ENCODE measurements at places on chromosomes 11 and 22. TPM values are rescaled to one million over a fixed set of nuclear protein-coding genes. Genes with fewer than 3 reads are reported as not detected.

DNA sequence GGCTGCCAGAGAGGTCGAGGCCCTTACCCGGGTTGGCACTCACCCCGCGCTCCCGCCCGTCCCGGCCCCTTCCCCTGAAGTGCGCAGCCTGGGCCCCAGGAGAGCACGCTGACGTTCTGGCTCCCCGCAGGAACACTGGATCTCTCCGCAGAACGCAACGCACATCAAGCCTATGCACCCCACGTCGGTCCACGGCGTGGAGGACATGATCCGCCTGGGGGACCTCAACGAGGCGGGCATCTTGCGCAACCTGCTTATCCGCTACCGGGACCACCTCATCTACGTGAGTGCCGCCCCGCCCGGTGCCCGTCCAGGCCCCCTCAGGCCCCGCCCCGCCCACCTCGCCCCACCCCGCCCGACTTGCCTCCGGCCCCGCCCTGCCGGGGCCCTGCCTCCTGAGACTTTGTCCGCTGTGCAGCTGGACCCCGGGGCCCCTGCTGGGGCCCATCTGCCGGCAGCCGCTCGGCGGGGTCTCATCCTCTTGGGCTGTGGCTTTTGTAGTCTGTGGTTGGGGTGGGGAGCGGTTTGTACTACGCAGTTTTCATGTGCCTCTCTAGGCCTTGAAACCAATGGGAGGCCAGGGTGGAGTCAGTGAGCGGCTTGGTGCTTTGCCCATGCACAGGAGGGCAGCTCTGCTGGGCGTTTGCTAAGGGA, 19.7 kb downstream of the MYO7A start:
- DNase-seq = peak; percentile 64

- DNase-seq = no peak
Observed at GRCh38 chr11:69402251-69402887, 79.1 kb upstream of the LINC01488 start.

DNA sequence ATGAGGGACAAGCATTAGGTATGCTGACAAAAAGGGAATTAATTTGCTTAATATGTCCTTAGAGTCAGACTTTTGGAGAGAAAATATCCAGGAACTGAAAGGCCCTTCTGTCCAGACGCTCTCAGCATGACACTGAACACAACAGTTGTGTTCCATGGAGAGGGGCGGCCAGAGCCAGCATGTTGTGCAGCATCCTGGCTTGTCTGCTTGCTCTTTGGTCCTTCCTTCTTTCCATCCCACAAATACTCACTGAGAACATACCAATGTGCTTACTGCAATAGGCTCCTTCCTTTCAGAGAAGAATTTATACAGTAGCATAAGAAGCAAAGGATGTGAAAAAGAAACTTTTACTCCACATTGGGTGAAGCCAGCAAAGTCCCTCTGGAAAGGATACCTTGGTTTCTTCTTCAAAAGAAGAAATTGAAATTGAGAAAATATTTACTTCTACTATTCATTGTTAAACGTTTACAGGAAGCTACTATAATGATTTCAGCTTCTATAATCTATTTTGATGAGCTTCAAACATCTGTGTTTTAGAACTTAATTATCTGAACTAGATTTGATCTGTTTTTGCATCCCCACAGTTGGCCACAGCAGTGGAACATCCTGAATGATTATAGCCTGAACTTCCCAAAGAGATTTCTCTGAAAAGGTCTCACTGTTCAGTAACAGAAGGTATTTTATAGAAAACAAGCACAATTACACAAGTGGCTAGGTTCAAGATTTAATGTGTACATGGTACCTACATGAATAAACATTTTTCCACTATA, 304.1 kb upstream of the PITPNB start:
- no peak for DNase-seq

DNA sequence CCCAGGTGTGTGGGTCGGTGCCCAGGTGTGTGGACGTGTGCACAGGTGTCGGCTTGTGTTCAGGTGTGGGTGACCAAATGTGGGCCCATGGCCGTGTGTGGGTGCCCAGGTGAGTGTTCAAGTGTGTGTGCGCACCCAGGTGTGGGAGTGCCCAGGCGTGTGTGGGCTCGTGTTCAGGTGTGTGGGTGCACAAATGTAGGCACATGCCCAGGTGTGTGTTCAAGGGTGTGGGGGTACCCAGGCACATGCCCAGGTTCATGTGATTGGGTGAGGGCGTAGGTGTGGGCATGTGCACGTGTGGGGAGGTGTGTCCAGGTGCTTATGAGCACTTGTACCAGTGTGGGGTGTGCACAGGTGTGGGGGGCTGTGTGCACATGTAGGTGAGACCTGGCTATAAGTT, 42.8 kb downstream of the MOB2 start:
- DNase-seq = no peak

PNPLA3 gene
- 6.6 TPM for total RNA-seq

DNA sequence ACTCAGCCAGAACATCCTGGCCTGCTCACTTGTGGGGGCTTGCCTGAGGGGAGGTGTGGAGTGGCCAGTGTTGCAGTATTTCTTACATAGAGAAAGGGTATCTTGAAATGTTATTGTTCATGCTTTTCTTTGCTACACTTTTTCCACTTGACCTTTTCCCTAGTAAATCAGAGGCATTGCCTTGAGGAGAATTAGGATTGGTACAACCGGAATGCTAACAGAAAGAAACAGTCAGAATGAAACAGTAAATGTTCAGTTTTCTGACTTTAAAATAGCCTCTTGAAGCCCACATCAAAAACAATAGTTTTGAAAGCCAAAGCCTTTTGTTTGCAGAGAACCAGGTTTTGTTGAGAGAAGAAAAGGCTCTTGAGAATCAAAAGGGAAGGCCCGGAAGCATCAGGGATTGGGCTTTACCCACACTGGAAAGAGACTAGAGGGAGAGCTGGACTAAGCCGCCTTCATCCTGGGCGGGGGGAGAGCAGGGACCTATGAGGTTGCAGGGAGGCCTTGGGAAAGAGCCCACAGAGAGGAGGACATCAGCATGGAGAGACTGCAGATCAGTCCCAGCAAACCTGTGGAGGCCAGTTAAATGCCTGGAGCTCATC, 12.4 kb downstream of the ADM start:
- DNase-seq = no peak

DNA sequence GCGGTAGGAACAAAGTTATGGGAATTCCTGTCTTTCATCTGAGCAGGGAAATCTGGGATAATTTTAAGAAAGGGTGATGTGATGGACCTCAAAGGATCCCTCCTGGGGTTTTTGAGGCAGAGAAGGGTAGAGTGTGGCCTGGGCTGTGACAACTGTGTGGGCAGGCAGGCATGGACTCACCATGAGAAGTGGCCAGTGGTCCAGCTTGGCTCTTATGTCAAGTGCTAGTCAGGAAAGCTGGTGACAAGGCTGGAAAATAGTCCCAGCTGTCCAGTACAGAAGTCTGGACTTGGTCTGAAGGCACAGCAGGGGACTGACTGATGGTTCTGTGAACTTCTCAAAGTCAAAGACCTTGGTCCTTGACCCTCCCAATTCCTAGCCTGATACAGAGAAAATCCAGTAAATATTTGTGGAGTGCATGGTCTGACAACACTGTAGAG, 1.7 kb downstream of the PPFIBP2 start:
- DNase-seq = no peak

TBX1 gene
- total RNA-seq = not detected

PTGDR2 gene
- 1.5 TPM for total RNA-seq

DNA sequence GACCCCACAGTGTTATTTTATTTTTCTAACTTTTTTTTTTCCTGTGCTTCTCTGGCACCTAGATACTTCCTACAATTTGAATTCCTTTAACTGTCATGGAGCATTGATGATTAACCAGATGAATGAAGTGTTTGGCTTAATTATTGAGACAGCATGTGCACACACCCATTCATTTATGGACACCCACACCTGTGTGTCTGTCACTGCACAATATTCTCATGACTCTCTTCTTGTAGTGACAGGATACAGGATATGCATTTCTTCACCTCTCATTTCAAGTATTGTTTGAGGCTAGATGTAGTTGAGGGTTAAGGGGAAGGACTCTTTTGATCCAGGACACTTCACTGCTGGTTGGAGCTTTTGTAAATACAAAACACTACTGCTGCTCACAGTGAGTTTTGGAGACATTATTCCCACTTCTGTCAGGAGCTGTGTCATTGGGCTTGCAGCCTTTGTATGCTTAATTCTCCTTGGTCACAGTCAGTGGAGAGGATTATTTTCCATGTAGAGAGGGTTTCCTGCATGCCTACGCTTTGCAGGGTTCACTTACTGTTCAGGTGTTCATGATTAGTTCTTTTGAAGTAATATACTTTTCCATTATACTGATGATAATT, 33.5 kb downstream of the SPECC1L start:
- peak; percentile 58 for DNase-seq

DNA sequence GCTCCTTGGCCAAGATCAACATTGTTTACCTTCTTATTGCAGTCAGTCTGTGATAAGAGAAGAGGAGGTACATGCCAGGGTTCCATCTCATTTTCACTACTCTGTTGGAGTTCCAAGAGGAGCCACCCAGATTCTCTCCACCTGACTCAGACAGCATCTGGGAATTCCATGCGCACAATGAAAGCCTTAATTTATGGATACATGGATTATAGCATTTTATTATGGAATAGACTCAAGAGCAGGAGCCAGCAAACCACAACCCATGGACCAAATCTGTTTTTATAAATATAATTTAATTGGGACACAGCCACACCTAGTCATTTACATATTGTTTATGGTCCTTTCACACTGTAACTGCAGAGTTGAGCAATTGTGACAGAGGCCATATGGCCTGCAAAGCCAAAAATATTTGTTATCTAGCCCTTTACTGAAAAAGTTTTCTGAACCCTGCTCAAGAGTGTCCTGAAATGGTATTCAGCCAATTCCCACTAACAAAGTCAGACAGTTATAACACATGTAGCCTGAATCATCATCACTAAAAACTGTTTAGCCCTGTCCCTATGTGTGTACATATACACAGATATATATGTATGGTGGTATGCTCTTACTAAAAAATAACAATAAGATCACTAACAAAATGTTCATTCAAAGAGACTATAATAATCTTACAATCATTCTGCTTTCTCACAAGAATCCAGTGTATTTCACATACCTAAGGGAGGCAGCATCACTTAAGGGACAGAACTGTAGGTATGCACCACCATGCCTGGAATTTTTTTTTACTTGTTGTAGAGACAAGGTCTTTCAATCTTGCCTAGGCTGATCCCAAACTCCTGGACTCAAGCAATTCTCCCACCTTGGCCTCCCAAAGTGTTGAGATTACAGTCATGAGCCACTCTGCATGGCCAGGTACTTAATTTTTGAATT, 104.5 kb upstream of the TEAD1 start:
- DNase-seq = no peak

DNA sequence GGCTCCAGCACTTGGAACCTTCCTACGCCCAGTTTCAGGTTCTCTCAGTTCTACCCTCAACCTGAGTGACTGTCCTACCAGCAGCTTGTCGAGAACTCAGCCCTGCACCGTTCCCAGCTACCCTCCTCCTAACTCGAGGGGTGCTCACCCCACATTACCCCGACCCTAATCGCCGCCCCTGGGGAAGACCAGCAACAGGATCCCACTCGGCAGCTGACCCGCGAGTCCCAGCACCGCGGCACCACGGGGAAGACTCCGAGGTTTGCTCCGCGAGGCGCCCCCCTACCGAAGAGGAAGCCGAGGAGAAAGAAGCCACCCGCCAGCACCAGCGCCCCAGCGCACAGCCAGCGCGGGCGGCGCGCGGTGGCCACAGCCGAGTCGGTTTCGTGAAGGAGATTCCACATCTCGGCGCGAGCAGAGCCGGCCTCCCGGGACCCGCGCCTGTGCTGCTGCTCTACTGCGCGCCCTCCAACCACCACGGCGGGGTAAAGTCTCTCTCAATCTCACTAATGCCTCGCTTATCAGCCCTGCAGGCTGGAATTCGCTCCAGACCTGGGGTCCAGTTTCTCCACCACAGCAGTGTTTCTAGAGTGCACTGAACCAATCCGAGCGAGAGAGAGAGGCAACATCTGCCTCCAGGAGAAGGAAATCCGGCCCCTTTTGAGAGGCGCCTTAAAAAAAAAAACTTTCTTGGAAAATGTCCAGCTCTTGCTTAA, at the start of gene FOLH1:
TSS of gene FOLH1 (minus strand) at position 597 of the 716 bp plus-strand sequence. CDS start at position 404, 193 bp downstream.
- DNase-seq = no peak

GRCh38 chr22:46008836-46009596, 32.1 kb upstream of the WNT7B start:
- DNase-seq = no peak

GRCh38 chr11:43688394-43688793, 7.9 kb downstream of the HSD17B12 start:
- no peak for DNase-seq

DNA sequence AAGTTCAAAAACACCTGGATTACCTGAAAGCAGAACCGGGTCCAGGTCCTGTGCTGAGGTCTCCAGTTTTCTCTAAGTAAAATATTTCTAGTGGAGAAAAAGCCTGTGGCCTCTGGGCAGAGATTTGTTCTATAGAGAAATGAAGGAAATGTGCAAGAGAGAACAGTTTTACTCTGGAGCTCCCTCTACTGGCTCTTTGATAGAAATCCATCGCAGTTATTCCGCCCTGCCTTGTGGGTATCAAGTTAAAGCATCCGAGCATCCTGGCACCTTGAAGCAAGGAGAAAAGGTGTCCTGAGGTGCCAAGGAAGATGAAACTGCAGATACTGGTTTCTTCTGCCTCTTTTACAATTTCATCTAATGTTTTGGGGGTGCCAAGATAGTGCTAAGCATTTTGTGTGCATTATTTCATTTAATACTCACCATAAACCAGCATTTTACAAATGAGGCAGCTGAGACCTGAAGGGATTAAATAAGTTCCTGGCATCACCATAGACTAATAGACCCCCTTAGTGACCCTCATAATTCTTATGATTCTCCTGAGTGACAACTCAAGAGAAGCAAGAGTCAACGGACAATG, 113.1 kb upstream of the HSD17B12 start:
- no peak for DNase-seq

GRCh38 chr11:112270551-112271180, 10.0 kb upstream of the PLET1 start:
- DNase-seq = no peak

DNA sequence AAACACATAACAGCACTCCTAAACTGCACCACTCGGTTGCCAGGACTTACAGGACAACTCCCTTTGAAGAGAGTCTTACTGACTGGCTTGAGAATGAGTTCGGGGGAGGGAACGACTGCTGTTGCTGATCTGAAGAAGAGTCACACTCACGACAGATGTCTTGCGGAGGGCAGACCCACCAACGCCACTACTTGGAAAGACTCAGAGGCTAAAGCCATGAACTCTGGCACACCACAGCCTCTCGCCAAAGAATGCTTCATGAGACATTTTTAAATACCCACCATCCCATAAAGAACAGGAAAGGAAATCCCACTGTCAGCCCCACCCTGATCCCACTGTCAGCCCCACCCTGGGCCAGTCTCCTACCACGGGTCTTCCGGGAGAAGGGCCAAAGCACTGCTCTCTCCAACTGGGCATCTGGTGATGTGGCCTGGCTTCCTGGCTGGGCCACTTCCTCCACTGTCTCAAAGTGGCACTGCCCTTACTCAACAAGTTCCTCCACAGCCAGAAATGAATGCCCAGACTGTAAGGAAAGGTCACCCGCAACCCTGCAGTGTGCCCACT, 73.6 kb downstream of the MICAL3 start:
- no peak for DNase-seq

- DNase-seq = no peak
Observed at GRCh38 chr11:27524155-27524554, 17.6 kb upstream of the LIN7C start.
